Heart left ventricle (tissue), 16 donors: ENCODE measurements at places on chromosomes 3 and 15. TPM values are rescaled to one million over a fixed set of nuclear protein-coding genes. Genes with fewer than 3 reads are reported as not detected.
A peak's percentile ranks its signal among the peaks of the same experiment; 100 is the strongest.

BOC gene
- total RNA-seq: 7.4 TPM

OR4M2 gene
- total RNA-seq: not detected

ENTPD3 gene
- 0.12 TPM for total RNA-seq

TRAIP gene
- 0.91 TPM for total RNA-seq

TERC gene
- 1.0 TPM for total RNA-seq

OXTR gene
- 0.18 TPM for total RNA-seq

CCNB2 gene
- total RNA-seq: not detected

- no peak for DNase-seq
- H3K4me3 ChIP-seq: no peak overlapping the region
- no peak overlapping the region for H3K27ac ChIP-seq
- no peaks in the 10 kb centered on the region for H3K27me3 ChIP-seq
These were observed 439.0 kb upstream of the GOLIM4 start for GRCh38 chr3:168534761-168535160.

GRCh38 chr3:58332575-58333188 lies at the start of gene PXK:
TSS of gene PXK (plus strand) at chr3:58332892. CDS start at chr3:58332989, 97 bp downstream.
- peak; percentile 85 for DNase-seq
- no peaks in the 10 kb centered on the region for H3K36me3 ChIP-seq
- peak within 1 kb of the TSS; percentile 87 for H3K4me3 ChIP-seq
- H3K27me3 ChIP-seq: no peaks in the 10 kb centered on the region

DNA sequence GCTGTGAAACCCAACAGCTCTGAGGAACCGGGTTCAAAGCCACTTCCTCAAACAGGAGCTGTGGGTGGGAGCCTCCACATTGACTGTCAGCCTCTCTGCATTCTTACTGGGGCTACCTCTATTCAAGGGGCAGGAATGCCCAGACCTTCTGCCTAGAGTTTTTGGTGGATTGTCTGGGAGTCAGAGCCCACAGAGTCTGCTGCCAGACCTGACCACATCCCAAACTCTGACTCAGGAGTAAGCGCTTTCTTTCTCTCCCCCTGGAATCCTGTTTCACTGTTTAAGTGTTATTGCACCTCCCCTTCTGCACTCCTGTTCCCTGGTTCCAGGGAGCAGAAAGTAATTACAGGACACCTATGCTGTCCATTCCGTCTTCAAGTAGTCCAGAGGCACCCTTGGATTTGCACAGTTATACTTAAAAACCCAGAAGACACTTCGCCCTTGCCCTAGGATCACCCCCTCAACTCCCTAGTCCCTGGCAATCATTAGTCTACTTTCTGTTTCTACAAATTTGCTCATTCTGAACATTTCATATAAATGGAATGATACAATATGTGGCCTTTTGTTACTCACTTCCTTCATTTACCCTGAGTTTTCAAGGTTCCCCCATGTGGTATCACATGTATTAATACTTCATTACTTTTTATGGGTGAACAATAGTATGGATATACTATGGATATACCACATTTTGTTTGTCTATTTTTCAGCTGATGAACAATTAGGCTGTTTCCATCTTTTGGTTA lies 37.9 kb upstream of the TJP1 start:
- DNase-seq: no peak
- H3K4me3 ChIP-seq: no peak overlapping the region
- no peaks in the 10 kb centered on the region for H3K27me3 ChIP-seq
- peak overlapping the region; percentile 2 for H3K27ac ChIP-seq
- H3K36me3 ChIP-seq: no peaks in the 10 kb centered on the region
- H3K4me1 ChIP-seq: peaks cover 10% of the 10 kb centered on the region

GRCh38 chr3:24363242-24363641 lies 131.4 kb downstream of the THRB start:
- no peaks in the 10 kb centered on the region for H3K27me3 ChIP-seq
- no peaks in the 10 kb centered on the region for H3K36me3 ChIP-seq
- no peak for DNase-seq
- no peak overlapping the region for H3K27ac ChIP-seq
- H3K4me3 ChIP-seq: no peak overlapping the region

- H3K36me3 ChIP-seq: no peaks in the 10 kb centered on the region
- H3K27me3 ChIP-seq: no peaks in the 10 kb centered on the region
- H3K27ac ChIP-seq: no peak overlapping the region
These were observed 107.0 kb upstream of the ATP11B start for GRCh38 chr3:182686033-182686886.

GRCh38 chr3:98901119-98901391 lies 440 bp downstream of the DCBLD2 start:
- peak; percentile 54 for DNase-seq
- H3K36me3 ChIP-seq: no peaks in the 10 kb centered on the region
- H3K4me1 ChIP-seq: peaks cover 32% of the 10 kb centered on the region

- H3K36me3 ChIP-seq: no peaks in the 10 kb centered on the region
- no peak for DNase-seq
- no peak overlapping the region for H3K4me3 ChIP-seq
- no peaks in the 10 kb centered on the region for H3K4me1 ChIP-seq
- no peak overlapping the region for H3K27ac ChIP-seq
These were observed 459.6 kb downstream of the MECOM start for GRCh38 chr3:169203631-169204550.

GRCh38 chr15:36172955-36173354 lies 406.5 kb upstream of the CDIN1 start:
- no peak for DNase-seq
- H3K4me3 ChIP-seq: no peak overlapping the region
- no peak overlapping the region for H3K27ac ChIP-seq
- H3K36me3 ChIP-seq: no peaks in the 10 kb centered on the region
- H3K4me1 ChIP-seq: no peaks in the 10 kb centered on the region

DNA sequence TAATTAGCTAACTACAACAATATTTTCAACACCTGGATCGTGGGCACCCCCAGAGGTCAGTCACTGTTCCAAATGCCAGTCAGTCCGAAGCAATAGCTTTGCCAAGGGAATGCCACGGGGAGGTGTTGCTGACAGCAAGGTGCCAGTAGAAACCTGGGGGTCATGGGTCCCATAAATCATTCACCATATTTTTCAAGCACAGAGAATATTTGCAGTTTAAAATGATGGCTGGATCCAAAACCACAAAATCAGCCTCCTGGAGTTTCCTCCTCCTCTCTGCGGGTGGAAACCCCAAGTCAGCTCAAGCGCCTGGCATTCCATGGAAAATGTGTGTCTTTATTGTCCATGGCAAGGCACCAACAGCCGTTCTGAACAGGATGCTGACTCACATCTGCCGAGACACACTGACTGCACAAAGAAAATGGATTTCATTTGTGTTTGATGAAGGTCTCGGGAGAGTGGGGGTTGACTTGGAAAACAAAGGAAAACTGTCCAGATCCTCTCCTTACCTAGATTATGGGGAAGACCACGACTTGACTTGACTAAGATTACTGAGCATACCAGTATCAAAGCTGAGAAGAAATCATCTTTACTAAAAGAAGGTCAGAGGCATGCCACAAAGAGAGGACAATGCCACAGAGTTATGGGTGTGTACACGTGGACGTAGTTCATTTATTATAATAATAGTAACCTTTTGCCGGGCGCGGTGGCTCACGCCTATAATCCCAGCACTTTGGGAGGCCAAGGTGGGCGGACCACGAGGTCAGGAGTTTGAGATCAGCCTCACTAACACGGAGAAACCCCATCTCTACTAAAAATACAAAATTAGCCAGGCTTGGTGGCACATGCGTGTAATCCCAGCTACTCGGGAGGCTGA lies 26.4 kb downstream of the ANXA2 start:
- H3K4me1 ChIP-seq: peaks cover 47% of the 10 kb centered on the region
- H3K27me3 ChIP-seq: no peaks in the 10 kb centered on the region
- no peak overlapping the region for H3K4me3 ChIP-seq
- H3K36me3 ChIP-seq: peaks cover 80% of the 10 kb centered on the region
- DNase-seq: peak; percentile 86

DNA sequence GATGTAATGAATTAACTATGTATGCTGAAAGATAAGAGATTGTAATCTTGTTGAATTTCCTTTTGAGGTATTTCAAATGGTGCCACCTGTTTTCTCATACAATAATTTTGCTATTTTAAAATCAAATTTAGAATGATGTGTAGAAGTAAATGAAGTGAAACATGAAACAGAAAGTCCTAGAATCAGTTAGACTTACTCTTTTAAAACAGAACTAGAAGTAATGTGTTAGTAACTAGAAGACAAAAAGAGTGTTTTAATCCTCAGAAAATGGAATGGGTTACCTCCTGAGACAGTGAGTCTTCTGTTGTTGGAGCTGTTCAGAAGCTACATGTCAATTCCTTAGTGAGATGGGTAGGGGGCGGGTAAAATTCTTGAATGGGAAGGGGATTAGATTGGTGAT lies 8.1 kb upstream of the MAP2K5 start:
- H3K4me1 ChIP-seq: no peaks in the 10 kb centered on the region
- H3K36me3 ChIP-seq: no peaks in the 10 kb centered on the region
- no peak for DNase-seq
- no peak overlapping the region for H3K4me3 ChIP-seq

DNA sequence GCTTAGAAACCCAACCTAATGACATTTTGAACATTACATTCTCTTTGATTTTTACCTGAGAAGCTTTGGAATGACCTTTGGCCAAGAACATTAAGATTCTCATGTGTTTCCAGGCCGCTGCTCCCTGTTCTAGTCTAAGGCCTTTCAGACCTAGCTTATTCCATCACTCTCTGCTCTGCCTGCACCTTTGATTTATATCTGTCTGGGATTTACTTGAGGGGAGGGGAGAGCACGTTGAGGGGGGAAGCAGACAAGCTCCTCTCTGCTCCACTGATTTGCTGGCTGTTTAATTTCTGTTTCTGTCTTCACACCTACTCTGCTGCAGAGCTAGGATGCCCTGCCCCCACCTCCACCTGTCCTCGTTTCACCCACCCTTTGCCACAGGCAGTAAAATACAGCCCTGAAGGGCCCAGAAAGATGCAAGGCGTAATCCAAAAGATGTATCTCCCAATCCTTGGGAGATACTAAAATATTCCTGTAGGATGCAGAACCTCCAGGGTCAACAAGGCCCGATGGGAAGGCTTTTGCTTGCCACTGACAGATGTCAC lies 429.8 kb downstream of the EPHB1 start:
- H3K27ac ChIP-seq: no peak overlapping the region
- peaks cover 16% of the 10 kb centered on the region for H3K4me1 ChIP-seq
- no peak overlapping the region for H3K4me3 ChIP-seq
- no peak for DNase-seq
- no peaks in the 10 kb centered on the region for H3K27me3 ChIP-seq

- H3K27me3 ChIP-seq: no peaks in the 10 kb centered on the region
- peaks cover 20% of the 10 kb centered on the region for H3K4me1 ChIP-seq
- no peak for DNase-seq
- peaks cover 25% of the 10 kb centered on the region for H3K36me3 ChIP-seq
- H3K4me3 ChIP-seq: no peak overlapping the region
These were observed 21.9 kb downstream of the MKRN2 start for GRCh38 chr3:12578742-12579141.

GRCh38 chr3:124620600-124621063 lies 109.6 kb upstream of the UMPS start:
- H3K27me3 ChIP-seq: no peaks in the 10 kb centered on the region
- H3K27ac ChIP-seq: peak overlapping the region; percentile 81

GRCh38 chr3:43014241-43014640 lies 35.1 kb downstream of the GASK1A start:
- no peak overlapping the region for H3K4me3 ChIP-seq
- H3K36me3 ChIP-seq: no peaks in the 10 kb centered on the region
- no peaks in the 10 kb centered on the region for H3K27me3 ChIP-seq
- H3K4me1 ChIP-seq: no peaks in the 10 kb centered on the region
- H3K27ac ChIP-seq: peak overlapping the region; percentile 46
